ENCODE measurements at places on chromosomes 3 and 15.

DNA sequence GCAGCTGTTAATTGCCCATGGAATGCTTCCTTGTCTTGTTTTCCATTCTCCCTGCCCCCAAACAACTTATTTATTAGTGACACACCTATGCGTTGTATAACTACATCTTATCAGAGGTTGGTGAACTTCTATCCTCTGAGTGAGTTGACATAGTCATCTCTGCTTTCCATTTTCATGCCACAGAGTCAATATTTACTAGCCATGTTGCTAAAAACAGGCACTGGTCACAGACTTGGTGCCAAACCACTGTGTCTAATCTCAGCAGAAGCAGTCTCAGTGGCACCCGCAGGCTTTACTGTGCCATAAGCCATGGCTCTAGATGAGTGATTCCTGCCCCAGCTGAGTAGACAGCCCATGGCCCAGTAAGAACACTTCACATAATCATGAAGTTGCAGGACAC, 26.5 kb downstream of the DAPK2 start:
- no peak for DNase-seq

GRCh38 chr3:59970376-59970775, 920.6 kb upstream of the CFAP20DC start:
- DNase-seq, result no peak

- no peak for DNase-seq
These were observed 11.4 kb upstream of the ZNF592 start for GRCh38 chr15:84737005-84737404.

DNA sequence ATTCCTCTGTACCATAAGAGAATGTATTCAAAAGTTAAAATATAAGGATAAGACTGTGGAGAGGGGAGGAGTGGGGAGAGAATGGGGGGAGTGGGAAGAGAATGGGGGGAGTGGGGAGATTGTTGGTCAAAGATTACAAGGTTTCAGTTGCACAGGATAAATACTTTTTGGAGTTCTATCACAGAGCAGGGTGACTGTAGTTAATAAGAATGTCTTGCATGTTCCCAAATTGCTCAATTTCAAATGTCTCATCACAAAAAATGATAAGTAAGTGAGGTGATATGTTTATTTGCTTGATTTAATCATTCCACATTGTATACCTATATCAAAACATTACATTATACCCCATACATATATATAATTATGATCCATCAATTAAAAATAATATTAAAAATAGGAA, 23.0 kb upstream of the MEF2A start:
- DNase-seq, result no peak

GRCh38 chr3:62370112-62370857, 3.1 kb downstream of the FEZF2 start:
- DNase-seq, result no peak

GRCh38 chr3:120425572-120426250, 25.1 kb downstream of the FSTL1 start:
- no peak for DNase-seq

DNA sequence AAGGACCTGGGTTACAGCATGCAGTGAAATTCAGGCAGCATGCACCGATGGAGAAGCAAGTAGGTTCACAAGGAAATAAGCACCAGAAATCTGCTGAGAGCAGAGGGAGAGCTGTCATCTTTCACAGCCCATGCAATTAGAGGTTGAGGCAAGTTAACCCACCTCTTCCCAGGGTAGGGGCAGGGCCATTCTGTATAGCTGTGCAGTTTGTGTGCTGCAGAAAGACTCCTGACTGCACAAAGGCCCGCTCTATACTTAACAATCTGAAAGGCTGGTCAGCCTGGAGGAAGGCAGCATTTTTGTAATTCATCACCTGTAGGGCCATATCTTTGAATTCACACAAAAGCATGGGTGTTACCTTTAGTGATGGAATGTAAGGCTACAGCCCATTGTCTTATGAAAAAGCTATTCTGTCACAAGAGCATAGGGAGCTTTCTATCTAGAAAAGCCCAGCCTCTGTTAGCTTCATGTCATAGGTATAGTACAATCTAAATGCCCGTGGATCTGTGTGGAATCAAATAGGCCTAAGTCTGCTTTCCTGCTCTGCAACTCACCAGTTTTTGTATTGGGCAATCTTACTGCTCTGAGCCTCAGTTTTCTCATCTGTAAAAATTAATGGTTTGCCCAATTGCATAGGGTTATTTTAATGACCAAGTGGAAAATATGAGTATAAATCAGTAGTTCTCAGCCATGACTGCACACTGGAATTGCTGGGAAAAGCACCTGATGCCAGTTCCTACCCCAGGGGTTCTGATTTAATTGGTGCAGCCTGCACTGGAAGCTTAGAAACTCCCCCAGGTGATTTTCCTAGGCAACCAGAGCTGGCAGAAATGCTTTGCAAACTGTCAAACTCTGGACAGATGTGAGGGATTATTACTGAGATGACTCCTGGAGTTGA, 65.2 kb downstream of the ATP13A5 start:
- DNase-seq, result no peak

- DNase-seq, result no peak
These were observed 200.8 kb upstream of the C2CD4B start for GRCh38 chr15:62365795-62366442.

DNA sequence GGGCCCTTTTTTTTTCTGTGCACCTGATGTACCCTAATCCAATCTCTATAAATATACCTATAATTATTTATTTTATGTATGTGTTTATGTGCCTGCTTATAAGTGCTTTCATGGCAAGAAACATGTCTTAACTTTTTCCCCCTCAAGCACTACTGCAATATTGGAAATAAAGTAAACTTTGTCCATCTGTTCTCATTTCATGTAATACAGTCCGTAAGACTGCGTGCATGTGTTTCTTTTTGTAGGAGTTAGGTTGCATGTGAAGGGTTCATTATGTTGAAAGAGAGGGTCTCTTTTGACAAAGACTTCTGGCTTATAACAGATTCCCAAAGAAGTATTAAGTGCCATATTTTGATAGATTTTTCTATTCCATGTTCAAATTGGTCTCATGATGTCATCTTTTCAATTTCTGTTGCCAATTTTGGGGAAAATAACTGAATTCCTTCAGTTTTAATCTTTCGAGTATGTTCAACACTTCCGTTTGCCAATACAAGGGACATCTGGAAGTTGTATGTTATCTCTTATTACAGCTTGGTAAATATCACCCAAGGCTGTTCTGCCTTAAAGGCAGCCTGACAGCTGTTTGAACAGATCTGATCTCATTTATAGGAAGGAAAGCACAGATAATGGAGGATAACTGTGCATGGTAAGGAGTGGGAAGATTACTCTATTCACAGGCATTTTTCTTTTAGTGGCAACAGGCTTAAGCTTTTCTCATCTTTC, 273.1 kb upstream of the SGO1 start:
- DNase-seq, result no peak

- no peak for DNase-seq
These were observed 178.1 kb downstream of the RORA start for GRCh38 chr15:61050844-61051568.

DNA sequence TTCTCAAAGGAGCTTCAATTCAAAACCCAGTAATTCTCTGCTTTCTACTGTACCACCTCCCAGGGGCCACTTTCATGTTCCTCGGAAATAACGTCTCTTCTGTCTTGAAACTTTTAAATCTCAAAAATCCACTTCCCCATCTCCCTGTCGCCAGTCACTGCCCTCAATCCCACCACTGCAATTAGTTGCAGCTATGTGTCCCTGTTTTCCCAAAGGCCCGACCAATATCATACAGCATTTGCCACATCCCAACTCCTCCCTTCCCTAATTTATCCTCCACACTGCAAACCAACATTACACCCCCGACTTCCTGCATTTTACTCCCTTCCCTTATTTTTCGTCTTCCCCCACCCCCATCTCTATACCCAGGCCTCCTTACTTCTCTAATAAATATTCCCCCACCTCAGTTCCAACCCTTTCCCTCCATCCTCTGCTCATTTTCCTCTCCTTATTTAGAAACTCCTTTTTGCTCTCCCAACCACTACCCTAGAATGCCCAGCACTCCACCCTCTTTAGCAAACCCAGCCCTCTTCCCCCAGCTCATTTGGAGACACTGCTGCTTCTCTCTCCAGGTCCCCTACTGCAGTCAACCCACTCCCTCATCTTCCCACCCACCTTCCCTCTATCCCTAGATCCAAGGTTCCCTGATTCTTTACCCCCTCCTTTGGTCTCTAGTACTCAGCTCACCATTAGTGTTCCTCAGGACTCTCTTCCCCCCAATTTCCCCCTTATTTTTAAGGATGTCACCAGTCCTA, 1.1 kb downstream of the NPTN start:
- DNase-seq, result no peak
